ENCODE measurements at places on chromosomes 7 and 10. TPM values are rescaled to one million over a fixed set of nuclear protein-coding genes. Genes with fewer than 3 reads are reported as not detected.
A peak's percentile ranks its signal among the peaks of the same experiment; 100 is the strongest.

DNA sequence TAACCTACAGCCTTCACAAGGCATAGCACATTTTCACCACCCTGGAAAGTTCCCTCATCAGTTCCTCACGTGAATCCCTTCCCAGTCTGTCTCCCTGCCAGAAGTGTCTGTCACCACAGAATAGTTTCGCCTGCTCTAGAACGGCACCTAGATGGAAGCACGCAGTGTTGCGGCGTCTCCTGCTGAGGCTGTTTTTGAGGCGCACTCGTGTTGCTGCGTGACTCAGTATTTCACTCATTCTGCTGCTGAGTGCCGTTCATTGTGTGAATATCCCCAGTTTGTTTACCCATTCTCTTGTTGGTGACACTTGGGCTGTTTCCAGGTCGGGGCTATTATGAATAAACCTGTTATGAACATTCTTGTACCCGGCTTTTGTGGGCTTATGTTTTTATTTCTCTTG lies 12.8 kb downstream of the NOS3 start:
- peak; percentile 64 for DNase-seq

GRCh38 chr7:72326365-72326764 lies 85.8 kb downstream of the CALN1 start:
- DNase-seq = peak; percentile 92

DNA sequence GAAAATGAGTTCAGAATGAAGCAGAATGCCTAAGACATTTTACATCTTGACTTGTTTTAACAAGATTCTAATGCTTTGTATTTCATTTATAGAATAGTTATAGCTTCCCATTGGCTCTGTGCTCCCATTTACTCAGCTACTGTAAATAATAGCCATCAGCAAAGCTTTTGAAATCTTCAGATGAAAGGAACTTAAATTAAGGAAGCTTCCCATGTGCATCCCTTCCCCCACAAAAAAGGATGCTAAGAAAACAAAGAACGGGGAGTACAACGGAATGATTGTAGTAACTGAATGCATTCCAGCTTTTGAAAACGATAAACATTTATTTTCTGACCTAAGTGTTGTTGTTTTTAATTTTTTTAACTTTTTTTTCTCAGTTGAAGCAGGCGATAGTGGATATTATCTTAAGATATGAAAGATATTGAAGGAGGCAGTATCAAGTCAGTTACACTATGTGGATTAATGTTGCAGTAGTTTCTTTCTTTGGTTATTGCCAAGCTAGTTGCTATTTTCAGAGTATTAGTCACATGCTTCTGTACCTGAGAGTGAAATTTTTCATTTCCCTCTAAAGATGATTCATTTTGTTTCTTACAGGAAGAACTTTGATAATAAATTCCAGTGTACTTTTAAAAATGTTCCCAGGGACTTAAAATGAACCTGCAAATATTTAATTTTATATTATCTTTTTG lies 129.2 kb downstream of the KCND2 start:
- peak; percentile 71 for DNase-seq

- DNase-seq = peak; percentile 21
Measured at GRCh38 chr7:5780801-5781496, 514 bp downstream of the RNF216 start.

DNA sequence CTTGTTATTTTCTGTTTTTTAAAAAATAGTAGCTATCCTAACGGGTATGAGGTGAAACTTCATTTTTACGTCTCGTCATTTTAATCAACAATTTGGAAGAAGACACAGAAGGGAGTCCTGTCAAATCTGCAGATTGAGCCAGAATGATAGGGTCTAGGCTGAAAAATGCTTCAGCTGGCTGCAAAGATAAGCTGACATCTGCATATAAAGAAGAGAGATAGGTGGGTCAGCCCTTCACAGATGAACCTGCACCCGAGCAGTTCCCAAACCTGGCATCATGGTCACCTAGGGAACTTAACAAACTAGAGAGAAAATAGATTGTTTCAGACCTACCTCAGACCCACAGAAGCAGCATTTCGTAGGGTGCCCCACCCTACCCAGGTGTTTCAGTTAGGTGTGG lies 35.2 kb upstream of the BMPR1A start:
- DNase-seq = no peak

DNA sequence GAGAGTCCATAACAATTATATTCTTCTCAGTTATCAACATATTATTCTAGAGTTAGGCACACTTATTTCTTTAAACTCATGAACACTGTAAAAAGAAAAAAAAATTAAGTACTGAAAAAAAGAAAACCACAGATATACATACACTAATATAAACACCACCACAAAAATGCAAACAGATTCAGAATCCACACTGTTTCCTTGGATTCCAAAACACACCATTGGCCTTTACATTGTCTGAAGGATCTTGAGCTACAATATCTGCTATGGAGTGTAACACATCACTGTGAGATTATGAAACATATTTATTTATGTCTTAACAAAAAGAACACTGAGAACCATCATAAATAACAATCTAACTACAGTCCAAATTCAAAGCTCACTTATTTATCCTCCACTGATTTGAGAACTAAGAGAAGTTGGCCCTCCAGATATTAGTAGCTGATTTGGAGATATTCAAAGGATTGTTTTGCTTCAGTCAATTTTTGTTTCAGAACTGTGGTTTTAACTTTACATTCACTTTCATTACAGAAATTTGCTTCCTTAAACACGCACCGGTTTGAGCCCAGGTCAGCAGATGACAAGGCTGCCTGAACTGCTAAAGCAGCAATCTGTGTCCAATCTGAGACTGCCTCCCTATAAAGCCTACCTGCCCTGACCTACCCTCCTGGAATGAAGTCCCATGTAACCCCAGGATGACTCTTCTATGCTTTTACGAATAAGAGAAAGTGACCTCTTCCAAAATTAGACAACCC lies 47.0 kb upstream of the CDK1 start:
- DNase-seq = peak; percentile 60

GRCh38 chr7:116331020-116331419 lies 120.7 kb downstream of the TES start:
- no peak for DNase-seq

- DNase-seq = no peak
Measured at GRCh38 chr7:44155191-44156185, 14.4 kb upstream of the MYL7 start.

- DNase-seq = peak; percentile 48
Measured at GRCh38 chr10:113982769-113983168, 60.9 kb upstream of the ADRB1 start.

DNA sequence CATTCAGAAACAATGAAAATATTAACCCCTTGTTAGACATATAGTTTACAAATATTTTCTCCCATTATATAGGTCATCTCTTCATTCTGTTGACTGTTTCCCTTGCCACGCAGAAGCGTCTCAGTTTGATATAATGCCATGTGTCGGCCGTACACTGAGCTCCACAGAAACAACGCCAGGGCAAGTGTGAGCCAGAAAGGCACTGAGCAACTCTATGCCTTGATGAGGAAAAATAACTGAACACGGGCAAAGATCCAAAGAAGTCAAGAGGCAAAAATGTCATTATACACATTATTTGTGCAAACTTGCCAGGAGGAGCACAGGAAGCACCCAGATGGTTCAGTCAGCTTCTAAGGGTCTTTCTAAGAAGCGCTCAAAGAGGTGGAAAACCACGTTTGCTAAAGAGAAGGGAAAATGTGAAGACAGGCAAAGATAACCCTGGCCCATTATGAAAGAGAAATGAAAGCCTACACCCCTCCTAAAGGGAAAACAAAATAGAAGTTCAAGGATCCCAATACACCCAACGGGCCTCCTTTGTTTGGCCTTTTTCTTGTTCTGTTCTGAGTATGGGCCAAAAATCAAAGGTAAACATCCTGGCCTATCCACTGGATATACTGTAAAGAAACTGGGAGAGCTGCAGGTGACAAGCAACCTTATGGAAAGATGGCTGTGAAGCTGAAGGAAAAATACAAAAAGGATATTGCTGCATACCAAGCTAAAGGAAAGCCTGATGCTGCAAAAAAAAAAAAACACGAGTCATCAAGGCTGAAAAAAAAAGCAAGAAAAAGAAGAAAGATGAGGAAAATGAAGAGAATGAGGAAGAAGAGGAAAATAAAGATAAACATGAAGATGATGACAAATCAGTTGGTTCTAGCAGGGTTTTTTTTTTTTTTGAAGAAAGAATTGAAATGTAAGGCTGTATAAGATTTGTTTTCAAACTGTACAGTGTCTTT lies 15.5 kb downstream of the ARHGAP12 start:
- DNase-seq = no peak

DNA sequence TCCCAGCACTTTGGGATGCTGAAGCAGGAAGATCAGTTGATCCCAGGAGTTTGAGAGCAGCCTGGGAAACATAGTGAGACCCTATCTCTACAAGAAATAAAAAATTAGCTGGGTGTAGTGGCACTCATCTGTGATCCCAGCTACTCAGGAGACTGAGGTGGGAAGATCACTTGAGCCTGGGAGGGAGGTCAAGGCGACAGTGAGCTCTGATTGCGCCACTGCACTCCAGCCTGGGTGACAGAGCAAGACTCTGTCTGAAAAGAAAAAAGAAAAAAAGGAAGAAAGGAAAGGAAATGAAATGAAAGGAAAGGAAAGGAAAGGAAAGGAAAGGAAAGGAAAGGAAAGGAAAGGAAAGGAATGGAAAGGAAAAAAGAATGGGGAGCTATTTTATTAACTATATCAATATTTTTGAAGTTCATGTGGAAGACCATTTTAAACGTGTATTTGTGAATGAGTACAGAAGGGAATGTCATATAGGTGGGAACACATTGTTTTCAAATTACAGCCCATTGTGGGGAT lies 7.1 kb upstream of the IFIT2 start:
- no peak for DNase-seq

NEUROD6 gene
- not detected for total RNA-seq

LIPK gene
- total RNA-seq = not detected

AGAP9 gene
- total RNA-seq = 5.6 TPM

GFRA1 gene
- not detected for total RNA-seq

BTAF1 gene
- 22.9 TPM for total RNA-seq

ASB15 gene
- not detected for total RNA-seq

SGCE gene
- total RNA-seq = 31.5 TPM
